D341Med (cell line): ENCODE measurements at places on chromosomes 2 and 18.

- DNase-seq = no peak
Observed at GRCh38 chr2:25825238-25825637, 53.0 kb downstream of the ASXL2 start.

DNA sequence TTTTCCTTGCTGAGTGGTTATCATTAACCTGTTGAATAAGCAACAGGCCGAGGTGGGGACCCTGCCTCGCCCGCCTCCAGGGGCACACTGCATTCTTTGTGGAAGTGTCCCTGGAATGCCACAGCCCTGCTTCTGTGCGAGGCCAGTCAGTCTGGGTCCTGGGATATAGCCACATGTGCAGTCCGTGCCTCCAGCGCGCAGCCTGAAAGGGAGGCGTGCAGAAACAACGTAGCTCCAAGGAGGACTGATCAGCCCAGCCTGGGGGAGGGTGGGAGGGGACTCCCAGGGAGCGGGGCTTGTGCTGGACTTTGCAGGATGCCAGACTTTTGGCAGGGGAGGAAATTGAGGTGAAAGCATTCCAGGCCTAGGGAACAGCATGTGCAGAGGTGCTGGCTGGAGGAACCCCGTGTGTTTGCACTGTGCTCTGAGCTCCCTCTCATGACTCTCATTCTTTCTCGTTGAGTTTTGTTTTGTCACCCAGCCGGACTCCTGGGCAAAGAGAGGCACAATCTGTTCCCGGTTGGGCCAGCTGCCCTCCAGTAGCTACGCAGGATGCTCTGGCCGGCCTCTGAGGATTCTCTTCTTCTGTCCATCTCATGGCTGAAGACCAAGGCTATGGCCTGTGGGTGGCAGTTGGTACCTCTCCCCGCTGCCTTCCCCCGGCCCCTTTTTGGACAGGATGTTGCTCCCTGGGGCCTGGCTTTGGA is 39.7 kb downstream of the HPCAL1 start:
- no peak for DNase-seq

- DNase-seq = no peak
Observed at GRCh38 chr2:70902067-70902442, 33.6 kb upstream of the ATP6V1B1 start.

GRCh38 chr2:54680397-54681041 is 42.9 kb upstream of the EML6 start:
- no peak for DNase-seq

DNA sequence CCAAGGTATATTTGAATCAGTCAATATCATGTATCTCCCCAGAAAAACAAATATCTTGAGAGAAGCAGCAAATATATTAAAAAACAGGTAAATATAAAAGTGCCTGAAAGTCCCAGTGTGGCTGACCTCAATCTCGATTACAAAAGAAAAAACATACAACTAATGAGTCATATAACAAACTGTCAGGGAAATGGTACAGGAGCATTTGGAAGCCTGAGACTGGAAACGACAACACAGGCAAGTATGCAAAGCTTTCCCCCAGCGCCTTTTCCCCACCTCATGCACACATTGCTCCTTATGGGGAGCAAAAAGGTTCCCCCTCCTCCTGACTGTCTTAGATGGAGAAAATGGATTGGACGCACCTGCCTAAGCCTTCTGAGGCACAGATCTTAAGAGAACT is 230.7 kb downstream of the TMX3 start:
- DNase-seq = no peak

DNA sequence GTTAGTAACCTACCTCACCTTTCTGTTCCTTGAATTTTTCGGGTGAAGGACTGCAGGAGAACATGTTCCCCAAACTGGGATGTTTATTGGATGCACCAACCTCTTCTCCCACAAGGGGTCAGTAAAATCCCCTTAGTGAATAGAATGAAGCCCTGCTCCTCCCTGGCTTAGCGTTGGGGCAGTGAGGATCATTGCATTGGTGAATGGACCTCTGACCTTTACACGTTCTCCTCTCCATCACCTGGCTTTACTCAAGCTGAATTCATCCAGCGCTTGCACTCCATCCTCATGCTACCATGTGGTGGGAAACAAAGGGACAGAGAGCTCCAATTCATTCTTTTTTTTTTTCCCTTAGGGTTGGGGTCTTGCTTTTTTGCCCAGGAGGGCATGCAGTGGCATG is 157.2 kb downstream of the MIB1 start:
- peak; percentile 76 for DNase-seq

DNA sequence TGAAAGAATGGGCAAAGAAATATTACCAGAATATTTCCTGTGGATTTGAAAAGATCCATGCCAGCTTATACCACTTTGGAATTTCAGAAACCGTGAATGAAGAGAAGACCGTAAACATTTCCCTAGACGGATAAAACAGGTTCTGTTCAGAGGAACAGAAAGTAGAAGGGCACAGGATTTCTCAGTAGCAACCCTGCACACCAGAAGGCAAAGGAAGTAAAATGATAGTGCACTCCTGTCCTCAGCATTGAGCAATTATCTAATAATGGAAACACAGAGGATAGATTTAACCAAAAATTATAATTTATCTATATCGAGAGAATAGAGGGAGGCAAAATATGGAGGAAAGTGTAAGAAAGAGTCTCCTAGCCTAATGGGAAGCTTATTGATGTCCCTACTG is 87.0 kb upstream of the ITGA6 start:
- DNase-seq = no peak

- DNase-seq = no peak
Observed at GRCh38 chr18:8469544-8470130, 139.6 kb upstream of the RAB12 start.

DNA sequence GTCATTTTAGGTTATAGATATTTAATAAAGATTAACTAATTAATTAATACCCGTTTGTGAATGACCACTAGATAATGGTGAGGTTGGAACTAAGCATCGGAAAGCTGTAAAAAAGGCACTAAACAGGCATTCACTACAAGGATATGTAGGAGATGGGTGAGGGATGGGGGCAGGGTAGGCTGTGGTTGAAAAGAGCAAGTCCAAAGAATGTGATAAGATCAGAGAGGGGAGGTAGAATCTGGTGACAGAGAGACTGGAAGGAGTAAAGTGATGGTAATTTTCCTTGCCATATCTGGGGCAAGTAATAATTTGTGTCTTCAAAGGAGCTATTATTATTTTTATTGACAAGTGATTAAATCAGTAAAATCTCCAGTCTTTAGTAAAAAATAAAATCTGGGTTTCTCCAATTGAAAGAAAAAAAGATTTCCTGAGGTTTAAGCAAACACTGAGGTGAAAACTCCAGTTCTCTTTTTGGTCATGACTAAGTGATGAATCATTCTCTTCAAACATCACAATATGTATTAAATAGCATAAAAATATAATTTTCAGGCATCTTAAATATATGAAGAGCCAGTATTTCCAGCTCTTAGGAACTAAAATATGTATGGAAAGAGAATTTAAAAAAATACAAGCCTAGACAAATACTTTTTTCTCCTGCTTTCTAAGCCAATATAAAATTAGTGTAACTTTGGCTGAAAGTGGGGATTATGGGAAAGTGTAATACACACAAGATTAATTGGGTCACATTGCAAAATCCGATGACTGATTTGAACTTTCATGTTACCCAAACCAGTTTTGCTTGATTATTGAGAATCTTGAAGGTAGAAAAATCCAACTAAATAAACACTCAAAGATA is 259.1 kb upstream of the RBMS1 start:
- DNase-seq = no peak

GRCh38 chr2:240060977-240061591 is 7.8 kb upstream of the OR6B3 start:
- DNase-seq = peak; percentile 55

GRCh38 chr2:106547164-106547903 is 60.2 kb downstream of the CD8B2 start:
- no peak for DNase-seq

DNA sequence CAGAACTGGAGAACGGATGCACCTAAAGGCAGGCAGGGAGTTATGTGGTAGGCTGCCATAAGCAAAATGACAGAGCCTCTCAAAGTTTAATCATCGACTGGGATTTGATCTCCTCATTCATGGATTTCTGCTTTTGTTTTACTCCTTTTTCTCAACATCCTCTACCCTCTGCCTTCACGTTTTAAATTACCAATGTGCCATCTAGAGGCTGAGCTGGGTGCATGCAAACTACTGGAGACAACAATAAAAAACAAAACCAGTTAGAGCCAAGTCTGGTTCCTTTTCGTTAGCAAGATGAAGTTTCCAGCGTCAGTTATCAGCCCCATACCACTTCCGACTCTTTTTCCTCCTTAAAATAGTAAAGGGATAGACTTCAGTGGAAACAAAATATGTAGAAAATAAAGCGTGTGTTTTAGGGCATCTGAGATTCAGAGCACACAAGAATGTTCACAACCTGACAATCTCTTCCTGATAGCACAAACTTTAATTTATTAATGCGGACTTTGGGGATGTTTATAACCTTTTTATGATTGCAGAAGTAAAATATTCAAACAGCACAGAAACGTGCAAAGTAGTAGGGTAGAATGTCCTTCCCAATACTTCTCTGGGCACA is 117.0 kb downstream of the LAMA1 start:
- DNase-seq = no peak

DNA sequence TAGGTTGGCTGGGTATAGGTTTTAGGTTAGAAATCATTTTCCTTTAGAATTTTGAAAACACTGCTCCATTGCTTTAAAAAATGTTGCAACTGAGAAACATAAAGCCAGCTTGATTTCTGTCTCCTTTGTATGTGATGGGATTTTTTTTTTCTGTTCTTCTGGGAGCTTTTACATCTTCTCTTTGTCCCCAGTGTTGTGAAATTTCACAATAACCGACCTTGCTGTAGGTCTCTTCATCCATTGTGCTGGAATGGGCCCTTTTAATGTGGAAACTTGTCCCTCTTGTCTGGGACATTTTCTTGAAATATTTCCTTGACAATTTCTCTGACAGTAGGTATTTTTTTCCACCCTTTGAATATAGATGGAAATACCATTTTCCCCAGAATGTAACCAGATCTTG is 44.0 kb upstream of the LAPTM4A start:
- no peak for DNase-seq

GRCh38 chr18:69774831-69775230 is 172.8 kb downstream of the CD226 start:
- DNase-seq = no peak

DNA sequence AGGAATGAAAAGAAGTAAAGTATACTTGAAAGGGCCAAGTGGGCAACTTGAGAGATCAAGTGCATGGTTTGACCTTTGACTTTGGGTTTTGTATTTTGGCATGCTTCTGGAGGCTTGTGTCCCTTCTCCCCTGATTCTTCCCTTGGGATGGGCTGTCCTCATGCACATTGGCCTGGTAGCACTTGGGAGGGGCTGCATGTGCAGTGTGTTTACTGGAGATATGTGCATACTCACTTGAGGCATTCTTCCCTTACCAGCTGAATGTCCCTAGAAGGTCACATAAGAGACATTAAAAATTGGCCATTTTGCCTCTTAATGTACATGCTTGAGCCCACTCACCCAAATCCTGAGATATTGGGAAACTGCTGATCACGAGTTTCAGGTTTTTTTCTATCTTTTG is 65.2 kb downstream of the KYNU start:
- no peak for DNase-seq

GRCh38 chr2:241187101-241187917 is 1.2 kb upstream of the ANO7 start:
- DNase-seq = peak; percentile 14

- no peak for DNase-seq
Observed at GRCh38 chr2:181076658-181077057, 96.3 kb downstream of the UBE2E3 start.

DNA sequence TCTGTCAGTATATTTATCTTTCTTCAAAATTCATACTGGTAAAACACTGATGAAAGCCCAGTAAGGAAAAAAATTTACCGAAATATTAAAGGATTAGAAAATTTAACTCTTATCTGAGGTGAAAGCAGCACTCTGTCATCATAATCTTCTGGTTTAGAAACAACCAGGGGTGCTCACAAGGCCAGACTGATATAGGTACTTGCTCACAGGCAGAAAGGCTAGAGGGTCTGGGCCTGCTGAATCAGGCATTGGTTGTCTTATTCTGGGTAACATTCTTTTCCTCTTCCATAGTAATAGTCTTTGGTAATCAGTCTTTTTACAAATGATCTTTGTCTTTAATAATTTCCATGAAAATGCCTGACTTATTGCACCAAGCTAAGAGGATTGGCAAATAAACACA is 221.4 kb upstream of the TFPI start:
- no peak for DNase-seq

DNA sequence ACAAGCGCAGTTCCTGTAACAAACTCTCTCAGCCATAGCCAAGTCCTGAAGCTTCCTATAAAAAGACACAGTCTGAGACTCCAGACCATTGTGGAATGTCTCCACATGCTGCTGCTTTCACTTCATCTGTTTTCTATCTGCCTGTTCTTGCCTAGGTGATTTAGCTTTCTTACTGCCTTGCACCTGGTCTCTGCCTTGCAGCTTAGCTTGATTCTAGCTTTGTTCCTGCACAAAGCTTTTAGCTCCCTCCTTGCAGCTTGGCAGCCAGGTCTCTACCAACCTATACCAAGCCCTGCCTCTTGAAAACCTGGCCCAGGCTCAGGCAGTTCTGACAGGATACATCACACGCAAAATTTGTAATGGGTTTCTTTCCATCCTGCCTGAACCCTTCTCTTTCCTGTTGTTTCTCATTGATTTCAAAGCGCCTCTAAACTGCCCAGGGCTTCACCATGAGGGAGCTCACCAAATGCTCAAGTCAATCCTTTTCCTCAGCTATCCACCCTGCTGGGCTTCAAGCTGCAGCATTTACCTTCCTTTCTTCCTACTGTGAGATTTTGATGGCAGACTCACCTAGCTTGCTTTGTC is 941.3 kb upstream of the NXPH2 start:
- DNase-seq = no peak

DNA sequence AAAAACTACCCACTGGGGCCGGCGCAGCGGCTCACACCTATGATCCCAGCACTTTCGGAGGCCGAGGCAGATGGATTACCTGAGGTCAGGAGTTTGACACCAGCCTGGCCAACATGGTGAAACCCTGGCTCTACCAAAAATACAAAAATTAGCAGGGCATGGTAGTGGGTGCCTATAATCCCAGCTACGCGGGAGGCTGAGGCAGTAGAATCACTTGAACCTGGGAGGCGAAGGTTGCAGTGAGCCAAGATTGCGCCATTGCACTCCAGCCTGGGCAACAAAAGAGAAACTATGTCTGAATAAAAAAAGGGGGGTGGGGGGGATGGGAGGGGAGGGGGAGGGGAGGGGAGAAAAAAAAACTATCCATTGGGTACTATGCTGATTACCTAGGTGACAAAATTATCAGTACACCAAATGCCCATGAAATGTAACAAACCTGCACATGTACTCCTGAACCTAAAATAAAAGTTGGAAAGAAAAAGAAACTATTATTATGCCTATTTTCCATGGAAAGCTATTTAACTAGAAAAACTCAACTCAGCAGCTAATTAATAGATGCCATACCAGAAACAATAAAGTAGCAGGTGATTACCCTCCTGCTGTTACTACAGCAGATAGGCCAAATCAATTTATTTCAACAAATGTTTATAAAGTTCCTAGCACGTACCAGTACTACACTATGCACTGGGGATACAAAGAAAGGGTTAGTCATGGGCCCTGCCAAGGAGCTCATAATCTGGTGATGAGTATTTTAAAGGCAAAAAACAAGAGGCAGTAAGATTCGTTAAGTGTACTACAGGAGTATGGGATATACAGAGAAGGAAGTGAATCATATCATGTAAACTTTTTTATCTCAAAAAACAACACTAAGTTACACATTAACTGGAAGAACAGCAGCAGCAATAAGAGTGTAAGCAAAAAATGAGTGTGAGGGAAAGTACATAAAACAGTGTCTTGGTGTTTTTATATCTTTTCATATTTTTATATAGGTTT is 112.8 kb upstream of the SLC39A10 start:
- DNase-seq = no peak
